ENCODE measurements at places on chromosomes 4 and X.

DNA sequence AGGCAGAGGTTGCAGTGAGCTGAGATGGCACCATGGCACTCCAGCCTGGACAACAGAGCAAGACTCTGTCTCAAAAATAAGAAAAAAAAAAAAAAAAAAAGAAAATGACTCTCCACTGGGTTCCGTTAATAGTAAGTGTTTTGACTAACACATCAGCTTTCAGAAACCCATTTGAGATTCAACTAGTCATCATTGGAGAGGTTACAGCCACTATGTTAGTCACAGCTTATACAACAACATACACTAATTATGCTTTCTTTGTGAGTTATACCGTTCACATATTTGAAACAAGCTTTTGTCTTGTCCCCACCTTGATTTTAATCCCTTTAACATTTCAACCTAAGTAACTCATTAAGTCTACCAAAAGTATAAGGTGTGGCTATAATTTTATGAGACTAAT, 48.2 kb downstream of the HADH start:
- DNase-seq, result no peak

- no peak for DNase-seq
Measured at GRCh38 chr4:6402566-6403399, 69.6 kb downstream of the PPP2R2C start.

- DNase-seq, result no peak
Measured at GRCh38 chrX:30643313-30643821, 9.9 kb upstream of the GK start.

- no peak for DNase-seq
Measured at GRCh38 chr4:53489279-53489889, 101.9 kb downstream of the LNX1 start.

GRCh38 chr4:23937173-23937572, 47.3 kb upstream of the PPARGC1A start:
- DNase-seq, result no peak

GRCh38 chr4:52822972-52823701, 39.0 kb upstream of the RASL11B start:
- DNase-seq, result no peak

DNA sequence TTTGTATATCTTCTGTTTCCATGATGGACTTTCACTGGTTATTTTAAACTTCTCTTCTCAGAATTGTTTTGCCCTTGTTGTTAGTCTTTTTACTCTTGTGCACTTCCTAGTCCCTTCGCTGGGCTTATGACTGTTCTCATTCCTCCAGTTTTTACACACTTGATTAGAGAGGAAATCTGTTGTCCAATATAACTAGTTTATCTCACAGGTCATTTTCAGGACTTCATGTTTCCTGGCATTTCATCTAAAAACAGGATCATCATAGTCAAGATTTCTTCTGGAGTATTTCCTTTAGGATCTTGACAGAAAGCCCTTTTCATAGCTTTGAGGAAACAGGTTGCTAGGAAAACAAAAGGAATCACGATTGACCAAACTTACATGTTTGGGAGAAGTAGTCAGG, 3.0 kb downstream of the FNIP2 start:
- no peak for DNase-seq

DNA sequence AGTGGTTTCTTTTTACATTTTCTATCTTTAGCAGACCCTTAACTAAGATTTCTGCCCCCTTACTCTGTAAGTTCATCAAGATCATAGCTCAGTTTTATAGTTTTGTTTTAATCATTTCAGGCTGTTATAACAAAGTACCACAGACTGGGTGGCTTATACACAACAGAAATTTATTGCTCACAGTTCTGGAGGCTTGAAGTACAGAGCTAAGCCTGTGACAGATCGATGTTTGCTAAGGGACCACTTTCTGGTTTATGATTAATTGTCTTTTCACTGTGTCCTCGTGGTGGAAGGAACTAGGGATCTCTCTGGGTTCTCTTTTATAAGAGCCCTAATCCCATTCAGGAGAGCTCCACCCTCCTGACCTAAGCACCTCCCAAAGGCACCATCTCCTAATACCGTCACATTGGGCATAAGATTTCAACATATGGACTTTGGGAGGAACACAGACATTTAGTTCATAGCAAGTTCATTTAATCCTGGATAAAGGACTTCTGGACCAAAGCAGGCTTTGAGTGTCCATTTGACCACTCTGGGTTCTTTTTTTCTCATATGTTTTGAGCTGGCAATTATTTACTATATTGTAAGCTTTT, 137.0 kb upstream of the IL15 start:
- DNase-seq, result no peak

DNA sequence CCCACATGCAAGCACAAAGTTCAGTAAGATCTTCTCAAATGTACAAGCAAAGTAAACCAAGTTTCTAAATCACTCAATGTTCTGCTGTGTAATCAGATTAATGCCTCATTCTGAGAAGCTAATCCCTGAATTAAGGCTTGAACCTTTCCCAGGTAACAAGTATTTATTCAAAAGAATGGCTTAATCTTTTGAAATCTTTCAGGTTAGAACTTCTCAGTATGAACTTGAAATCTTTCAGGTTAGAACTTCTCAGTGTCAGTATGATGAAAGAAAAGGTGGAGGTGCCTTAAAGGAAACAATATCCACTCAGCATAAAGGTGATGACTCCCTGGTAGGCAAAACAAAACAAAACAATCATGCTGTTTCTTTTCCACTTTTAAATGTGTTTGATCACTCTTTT, 29.0 kb downstream of the TMPRSS11B start:
- no peak for DNase-seq

DNA sequence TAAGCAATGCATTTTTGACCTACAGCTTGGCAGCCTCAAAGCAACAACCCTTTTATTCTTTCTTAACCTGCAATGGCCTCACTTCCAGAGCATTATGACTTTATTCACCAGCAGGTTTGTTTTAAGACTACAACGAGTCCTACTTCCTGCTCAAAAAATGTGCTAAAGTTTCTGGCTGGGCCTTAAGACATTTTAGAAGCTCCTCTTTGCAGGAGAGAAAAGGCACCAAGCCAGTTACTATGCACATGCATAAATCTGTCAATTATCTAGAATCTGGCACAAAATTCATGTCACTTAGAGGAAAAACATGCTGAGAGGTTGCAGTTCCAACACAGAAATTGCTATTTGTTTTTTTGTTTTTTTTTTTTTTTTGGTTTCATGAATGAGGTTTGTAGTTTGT, 223.0 kb upstream of the EPHA5 start:
- no peak for DNase-seq

DNA sequence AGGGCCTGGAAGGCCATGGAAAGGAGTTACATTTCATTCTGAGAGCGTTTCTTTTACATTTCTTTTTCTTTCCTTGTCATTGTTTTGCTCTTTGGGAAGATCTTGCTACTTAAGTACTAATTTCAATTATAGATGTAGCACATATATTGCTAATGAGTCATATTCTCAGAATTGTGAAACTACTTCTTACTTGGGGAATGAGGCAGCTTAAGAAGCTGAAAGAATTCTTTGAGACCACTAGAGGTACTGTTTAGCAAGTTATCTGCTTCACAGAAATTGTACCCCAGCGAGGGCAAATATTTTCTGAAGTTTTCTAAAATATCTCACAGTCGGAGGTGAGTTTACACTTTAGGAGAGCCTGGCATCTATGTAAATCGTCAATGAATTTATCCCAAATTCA, 100.6 kb downstream of the AFF2 start:
- no peak for DNase-seq

- no peak for DNase-seq
Measured at GRCh38 chr4:64250488-64250887, 158.8 kb downstream of the TECRL start.

- no peak for DNase-seq
Measured at GRCh38 chrX:52363247-52363883, 5.5 kb upstream of the XAGE2 start.

GRCh38 chrX:102712981-102713625, 855 bp downstream of the GPRASP2 start:
- peak; percentile 7 for DNase-seq

DNA sequence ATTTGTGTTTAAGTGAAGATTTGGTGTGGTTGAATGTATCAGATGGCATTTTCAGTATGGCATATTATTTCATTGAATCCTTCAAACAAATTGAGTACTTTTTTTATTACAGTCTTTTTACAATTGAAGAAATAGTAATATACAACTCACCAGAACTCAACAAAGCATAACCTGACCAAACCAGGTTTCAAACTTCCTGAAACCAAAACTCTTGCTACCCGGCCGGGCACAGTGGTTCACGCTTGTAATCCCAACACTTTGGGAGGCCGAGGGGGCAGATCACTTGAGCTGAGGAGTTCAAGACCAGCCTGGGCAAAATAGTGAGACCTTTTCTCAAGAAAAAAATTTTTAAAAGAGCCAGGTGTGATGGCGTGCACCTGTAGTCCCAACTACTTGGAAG, 94.2 kb downstream of the UBE2K start:
- no peak for DNase-seq

- DNase-seq, result no peak
Measured at GRCh38 chrX:20514358-20514757, 247.6 kb upstream of the RPS6KA3 start.

GRCh38 chrX:102154900-102155805, 624 bp downstream of the BEX5 start:
- peak; percentile 1 for DNase-seq

DNA sequence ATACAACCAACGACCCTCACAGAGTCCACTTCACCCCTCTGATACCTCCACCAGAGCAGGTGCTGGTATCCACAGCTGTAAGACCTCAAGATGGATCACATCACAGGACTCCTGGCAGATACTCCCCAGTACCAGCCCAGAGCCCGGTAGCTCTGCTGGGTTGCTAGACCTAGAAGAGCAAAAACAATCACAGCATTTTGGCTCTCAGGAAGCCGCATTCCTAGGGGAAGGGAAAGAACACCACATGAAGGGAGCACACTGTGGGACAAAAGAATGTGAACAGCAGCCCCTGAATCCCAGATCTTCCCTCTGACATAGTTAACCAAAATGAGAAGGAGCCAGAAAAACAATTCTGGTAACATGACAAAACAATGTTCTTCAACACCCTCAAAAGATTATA, 303.1 kb upstream of the GRIA3 start:
- no peak for DNase-seq

DNA sequence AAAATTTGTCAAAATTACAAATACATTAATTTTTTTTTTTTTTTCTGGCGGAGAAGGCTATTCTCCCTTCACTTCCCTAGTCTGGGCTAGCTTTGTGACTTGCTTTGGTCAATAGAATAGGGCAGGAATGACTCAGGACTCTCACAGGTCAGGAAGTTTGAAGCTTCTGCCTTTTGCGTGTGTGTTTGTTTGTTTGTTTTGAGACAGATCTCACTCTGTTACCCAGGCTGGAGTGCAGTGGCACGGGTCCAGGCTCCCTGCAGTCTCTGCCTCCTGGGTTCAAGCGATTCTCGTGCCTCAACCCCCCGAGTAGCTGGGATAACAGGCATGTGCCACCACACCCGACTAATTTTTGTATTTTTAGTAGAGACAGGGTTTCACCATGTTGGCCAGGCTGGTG, 55.9 kb upstream of the USP9X start:
- no peak for DNase-seq

GRCh38 chr4:81881855-81882621, 410.3 kb upstream of the RASGEF1B start:
- no peak for DNase-seq

DNA sequence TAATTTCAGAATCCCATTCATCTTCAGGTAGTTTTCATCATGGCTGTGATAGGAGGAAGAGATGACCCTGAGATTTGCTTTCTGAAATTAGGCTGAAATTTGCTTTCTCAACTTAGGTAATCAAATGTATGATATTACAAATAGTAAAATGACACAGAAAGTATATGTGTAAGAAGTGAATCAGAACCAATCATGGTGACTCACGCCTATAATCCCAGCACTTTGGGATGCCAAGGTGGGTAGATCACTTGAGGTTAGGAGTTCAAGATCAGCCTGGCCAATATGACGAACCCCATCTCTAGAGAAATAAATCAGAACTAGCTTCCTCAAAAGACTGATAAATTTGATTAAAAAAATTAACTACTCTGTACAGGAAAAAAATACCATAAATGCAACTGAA, 555.4 kb downstream of the STPG2 start:
- no peak for DNase-seq

- DNase-seq, result no peak
Measured at GRCh38 chr4:18398661-18399060, 377.1 kb upstream of the LCORL start.

DNA sequence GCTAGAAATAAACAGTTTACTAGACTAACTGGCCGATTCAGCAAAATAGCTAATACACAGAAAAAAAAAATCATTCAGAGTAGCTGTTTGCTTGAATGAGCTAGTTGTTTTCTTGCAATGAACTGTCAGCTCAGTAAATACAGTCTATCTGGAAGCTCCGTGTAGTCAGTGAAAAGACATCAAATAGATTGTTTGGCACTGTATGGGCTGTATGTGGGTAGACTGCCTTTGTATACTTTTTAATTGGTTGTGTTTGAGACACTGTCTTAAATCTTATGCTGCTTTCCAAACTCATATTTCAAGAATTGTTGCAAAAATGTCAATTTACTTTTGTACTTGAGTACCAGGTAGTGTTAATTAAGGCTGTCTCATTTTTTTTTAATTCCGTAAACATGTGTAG, 61.6 kb upstream of the GPR174 start:
- no peak for DNase-seq

DNA sequence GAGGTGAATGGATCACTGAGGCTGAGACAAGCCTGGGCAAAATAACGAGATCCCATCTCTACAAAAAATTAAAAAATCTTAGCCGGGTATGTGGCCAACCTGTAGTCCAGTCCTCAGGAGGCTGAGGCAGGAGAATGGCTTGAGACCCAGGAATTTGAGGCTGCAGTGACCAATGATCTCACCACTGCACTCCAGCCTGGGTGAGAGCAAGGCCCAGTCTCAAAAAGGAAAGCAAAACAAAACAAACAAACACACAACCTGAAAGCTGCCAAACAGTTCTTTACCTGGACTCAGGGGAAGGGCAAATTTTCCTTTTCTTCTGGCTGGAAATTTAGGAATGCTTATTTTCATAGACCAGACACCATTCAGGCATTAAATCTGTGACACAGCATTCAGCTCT, 163.1 kb upstream of the FAT1 start:
- DNase-seq, result no peak

DNA sequence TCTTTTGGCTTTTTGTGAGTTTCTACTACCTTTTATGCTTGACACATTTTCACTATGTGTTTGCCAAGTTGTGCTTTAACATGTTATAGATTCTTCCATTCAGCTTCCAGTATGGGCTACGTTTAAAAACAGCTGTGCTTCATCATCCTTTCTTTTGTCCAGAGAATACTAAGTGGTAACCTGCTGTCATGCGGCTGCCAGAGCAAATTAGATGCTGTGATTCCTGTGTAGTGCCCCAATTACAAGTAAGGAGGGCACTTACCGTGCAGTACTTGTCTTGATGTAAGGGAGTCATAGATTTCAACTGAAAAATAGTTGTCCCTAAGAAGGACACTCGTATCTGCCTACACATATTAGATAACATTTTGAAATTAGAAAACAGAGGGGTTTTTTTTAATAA, 531.8 kb upstream of the GALNTL6 start:
- no peak for DNase-seq

DNA sequence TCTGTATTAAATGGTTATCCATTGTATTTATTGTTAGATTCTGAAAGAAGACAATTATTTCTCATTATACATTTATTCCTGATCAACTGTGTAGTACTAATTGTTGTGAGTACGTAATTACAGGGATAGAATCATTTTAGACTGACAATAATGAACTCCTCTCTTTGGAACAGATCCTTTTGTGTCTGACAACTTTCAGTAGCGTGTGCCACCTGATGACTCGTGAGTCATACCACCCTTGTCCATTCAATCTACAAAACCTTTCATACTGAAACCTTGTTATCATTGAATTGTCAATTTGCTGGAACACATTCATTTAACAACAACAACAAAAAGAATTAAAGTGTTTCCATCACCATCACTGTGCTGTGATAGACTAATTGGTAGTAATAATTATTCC, 602.7 kb upstream of the PCDH7 start:
- no peak for DNase-seq
